ENCODE measurements at places on chromosomes 3 and 15.

DNA sequence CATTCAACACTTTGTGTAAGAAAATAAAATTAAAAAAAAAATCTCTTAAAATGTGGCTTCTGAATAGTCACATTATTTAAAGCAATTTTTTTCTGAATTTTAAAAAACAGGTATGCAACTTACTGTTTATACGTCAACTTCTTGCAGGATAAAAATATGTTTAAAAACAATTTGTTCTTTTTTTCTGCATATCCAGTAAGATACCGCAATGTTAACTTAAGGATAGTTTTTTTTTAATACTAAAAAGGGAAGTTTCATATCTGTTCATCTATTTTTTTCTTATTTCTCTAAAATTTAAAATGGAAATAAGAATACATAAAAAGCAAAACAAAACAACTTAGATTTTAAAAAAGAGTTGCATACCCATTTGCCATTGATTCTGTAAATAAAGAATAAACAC lies 27.4 kb downstream of the GOLIM4 start:
- DNase-seq, result no peak

- no peak for DNase-seq
Measured at GRCh38 chr15:40886586-40886985, 7.7 kb upstream of the VPS18 start.

DNA sequence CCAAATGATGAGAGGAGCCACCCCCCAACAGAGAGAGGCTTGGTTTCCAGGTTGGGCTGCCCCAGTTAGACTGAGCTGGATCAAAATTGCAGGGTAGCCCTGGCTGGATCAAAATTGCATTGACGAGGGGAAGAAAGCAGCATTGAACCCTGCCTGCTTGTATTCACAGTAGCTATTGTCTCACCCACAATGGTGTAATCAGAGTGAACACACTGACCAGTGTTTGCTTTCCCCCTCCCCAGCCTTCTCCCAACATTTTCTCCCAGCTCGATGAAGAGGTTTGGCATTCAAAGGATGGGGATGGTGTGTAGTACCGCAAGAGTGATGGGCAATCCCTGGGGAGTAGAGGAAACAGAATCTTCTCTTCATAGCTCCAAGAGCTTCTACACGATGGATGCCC lies 223.8 kb downstream of the ADAMTS9 start:
- no peak for DNase-seq

DNA sequence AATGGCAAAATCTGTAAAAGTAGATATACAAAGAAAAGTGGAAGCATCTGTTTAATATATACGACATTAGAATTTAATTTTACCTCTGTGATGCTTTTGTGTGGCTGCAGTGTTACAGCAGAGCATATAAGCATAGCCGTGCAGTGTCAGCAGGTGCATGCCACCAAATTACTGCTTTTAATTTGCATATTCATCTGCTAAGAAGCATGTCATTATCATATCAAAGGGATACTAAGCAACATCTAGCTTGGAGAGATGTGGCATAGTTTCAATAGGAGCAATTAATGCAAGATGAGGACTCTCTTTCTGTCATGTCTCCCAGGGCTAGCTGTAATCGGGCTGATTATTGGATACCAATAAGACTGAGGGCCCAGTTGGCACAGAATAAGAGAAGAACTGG lies 214.4 kb upstream of the SOX2 start:
- DNase-seq, result no peak

DNA sequence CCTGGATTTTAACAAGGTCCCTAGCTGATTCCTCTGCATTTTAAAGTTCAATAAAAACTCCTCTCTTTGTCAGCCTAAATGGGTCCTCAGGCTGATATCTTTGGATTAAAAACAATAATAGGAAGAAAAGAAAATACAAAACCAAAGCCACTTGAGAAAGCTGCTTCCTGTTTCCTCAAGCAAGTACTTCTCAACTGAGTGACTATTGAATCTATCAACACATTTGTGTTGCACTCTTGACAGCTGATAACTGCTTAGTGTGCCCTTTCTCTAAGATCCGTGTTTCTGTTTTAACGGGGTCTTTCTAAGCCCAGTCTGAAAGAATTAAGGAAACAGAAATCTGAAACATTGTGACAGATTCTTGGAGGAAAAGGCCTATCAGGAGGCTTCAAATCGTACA lies 410.7 kb downstream of the GRM7 start:
- DNase-seq, result no peak

DNA sequence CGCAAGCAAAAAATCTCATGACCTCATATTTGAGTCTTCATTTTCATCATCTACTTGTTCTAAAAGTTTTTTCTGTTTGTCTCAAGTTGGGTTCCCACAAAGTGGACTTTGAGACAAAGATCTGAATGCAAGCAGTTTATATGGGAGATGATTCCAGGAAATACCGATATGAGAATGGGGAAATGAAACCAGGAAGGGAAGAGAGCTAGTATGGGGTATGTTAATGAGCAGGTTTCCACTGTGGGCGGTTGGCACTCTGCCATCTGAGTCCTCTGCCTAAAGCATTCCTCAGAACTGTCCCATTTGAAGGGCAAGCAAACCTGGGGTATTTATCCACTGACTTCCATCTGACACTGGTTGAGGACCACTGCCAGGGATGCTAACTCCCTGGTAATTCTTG lies 8.8 kb downstream of the ADPRH start:
- DNase-seq, result no peak

GRCh38 chr15:42474827-42475226 lies 16.1 kb downstream of the ZNF106 start:
- DNase-seq, result no peak

- DNase-seq, result peak; percentile 88
Measured at GRCh38 chr15:90300988-90301706, 35.7 kb downstream of the NGRN start.

DNA sequence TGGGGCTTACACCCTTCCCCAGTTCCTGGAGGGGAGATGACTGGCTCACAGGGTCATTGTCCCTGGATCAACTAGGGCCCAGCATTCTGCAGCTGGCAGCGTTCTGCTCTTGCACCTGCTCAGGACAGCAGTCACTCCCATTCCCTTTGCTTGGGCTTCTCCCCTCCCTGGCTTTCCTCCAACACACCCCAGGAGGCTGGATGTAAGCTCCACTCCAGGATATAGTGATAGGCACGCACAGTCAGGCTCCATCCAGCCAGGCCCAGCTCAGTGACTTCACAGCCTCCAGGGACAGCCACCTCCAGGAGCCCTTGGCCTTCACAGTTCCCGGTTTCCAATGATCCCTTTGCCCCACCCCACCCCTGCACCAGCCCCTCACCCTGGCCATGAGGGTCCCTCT lies 1.9 kb downstream of the SPTBN5 start:
- no peak for DNase-seq

GRCh38 chr3:19384868-19385267 lies 236.6 kb downstream of the KCNH8 start:
- DNase-seq, result no peak

GRCh38 chr3:67484085-67484484 lies 170.3 kb downstream of the SUCLG2 start:
- DNase-seq, result no peak

GRCh38 chr3:46661776-46662766 lies 31.4 kb downstream of the ALS2CL start:
- DNase-seq, result no peak

All from K562 (cell line).